Stimulated activated CD4-positive, alpha-beta T cell treated with anti-CD3 and anti-CD28 coated beads, Interleukin-1b, Interleukin-23, amount 100 ng/mL, for 1 hour (primary cell): ENCODE measurements at places on chromosomes 2 and 18.

DNA sequence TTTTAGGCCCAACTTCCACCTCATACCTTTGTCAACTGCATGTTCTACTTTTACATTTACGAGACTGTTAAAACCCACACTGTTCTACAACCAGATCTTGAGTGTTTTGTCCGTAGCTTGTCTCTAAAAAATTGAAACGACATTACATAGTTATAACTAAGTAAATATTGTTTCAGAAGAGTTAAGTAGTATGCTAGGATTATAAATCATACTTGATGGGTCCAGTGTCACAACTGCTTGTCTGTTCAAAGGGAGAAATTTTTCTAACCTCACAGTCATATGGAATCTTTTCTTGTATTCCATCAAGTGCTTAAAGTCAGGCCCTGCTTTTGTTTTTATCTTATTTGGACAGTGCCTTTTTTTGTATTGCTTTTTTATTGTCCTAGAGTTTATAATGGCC is 4.3 kb downstream of the GMCL1 start:
- no peak for DNase-seq

DNA sequence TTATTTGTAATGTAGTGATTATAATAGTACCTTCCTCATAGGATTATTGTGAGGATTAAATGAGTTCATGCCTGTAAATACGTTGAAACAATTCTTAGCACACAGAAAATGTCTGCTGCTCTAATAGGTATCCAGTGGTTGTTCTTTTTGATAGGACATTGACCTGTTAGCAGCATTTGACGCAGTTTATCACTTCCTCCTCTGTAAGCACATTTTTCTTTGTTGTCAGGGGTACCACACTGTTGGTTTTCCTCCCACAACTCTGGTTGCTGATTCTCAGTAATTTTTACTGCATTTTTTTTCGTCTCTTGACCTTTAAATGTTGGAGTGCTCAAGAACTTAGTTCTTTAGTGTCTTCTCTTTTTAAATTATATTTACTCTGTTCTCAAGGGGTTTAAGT is 15.4 kb downstream of the PPM1B start:
- no peak for DNase-seq

GRCh38 chr2:236633775-236634560 is 64.3 kb downstream of the ACKR3 start:
- DNase-seq = no peak

DNA sequence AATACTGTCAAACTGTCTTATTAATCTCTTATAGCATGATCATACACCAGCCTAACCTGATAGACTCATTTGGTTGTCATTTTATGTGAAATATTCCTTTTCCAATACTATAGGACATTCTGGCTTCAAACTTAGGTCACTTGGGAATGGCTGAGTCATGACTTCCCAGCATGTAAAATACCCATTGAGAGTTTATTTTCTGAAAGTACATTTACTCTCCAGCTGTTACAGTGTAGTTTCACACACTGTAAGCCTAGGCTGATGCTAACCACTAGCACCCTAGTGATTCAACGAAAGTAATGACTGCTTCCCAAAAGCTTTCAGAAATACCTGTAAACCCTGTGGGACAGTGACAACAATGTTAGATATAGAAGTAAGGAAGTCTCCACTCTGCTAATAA is 93.8 kb downstream of the FIGN start:
- DNase-seq = no peak

- DNase-seq = no peak
Measured at GRCh38 chr2:157470321-157470720, 26.4 kb upstream of the CYTIP start.

- no peak for DNase-seq
Measured at GRCh38 chr2:120659275-120659977, 76.2 kb upstream of the GLI2 start.

- no peak for DNase-seq
Measured at GRCh38 chr18:44917216-44918141, 236.8 kb downstream of the SETBP1 start.

DNA sequence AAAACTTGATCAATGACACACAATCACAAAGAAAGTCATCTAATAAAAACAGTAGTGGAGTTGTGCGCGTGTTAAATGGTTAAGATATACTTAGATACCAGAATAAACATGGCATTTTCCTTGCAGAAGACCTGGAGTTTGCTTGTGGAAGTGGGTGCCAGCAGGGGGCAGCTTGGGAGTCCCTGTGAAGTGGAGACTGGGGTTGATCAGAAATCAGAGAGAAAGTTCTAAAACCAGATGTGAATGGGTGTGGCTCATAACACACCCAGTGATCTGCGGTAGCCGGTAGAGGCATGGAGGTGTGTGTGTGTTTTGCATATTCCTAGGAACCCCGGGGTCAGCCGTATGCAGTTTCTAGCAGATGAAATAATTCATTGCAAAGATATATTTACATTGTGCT is 300.1 kb upstream of the TRIB2 start:
- DNase-seq = peak; percentile 21

- DNase-seq = no peak
Measured at GRCh38 chr2:218961651-218962570, 2.4 kb downstream of the CDK5R2 start.

DNA sequence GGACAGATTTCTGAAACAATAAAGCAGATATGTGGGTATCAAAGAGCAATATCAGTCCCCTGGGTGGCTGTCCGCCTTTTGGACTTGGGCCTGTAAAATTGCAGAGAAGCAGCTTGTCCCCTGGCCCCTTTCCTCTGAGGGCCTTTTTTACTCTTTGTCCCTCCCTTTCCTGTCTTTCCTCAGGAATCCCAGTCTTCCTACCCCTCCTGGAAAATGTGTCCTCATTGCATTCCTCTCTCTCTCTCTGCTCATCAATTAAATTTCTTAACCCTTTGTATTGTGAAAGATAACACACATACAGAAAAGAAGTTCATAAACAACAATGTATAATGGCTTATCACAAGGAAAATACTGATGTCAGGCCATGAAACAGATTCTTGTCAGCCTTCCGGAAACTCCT is 3.0 kb upstream of the GRB14 start:
- DNase-seq = no peak

DNA sequence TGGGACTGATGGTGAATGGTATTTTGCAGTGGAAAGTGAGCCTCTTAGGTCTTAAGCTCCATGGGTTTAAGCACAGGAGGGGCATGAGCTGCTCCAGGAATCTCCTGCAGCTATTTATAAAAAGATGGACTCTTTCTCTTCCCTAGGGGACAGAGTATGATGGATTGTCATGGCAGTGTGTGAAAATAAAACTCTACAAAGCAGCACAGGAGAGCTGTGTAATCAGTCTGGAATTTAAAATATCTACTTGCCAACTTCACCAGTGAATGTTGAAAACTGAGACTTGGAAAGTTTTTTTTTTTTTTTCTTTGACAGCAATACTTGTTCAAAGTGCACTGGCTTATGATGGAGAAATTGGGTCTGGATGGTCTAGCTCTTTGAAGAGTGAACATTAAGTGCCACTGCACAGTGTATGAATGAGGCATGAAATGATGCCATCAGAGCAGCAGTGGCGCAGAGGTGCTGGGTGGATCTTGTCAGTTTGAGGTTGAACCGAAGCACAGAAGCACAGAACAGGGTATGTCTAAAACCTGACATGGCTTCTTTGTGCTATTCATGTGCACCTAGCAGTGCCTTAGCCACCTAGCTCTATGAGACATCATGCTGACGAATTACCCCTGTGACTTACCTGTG is 245.4 kb downstream of the PTPRM start:
- DNase-seq = no peak

DNA sequence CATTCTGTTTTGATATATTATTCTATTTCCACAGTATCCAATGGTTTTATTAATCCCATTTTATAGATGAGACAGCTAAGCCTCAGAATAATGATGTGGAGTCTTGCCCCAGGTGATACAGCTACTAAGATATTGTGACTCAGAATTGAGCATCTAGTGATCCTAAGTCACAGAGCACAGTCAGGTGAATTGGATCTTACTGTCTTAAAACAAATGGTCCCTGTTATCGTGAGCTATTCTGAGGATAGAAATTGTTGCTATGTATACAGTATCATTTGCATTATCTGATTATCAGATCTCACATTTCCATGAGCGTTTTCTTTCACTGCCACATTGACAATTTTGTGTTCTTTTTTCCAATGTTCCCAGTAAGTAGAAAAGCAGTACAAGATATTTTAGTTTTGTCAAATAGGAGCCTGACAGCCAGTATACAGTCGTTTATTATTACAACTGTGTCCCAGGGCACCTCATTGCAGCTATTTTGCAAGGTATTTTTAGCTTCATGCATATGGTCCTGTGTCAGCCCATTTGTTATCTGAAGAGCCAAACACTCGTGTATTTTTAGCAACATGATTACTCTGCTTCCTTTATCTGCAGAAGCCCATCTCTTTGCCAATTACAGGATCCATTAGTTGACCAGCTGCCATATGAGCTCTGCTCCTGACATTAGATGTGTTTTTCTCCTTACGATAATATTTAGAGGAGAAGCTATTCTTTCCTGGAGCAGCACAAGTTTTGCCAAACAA is 25.1 kb upstream of the SGPP2 start:
- DNase-seq = no peak

GRCh38 chr2:217055624-217056023 is 195.8 kb upstream of the TNP1 start:
- DNase-seq = no peak

GRCh38 chr2:40364151-40364874 is 87.6 kb downstream of the SLC8A1 start:
- DNase-seq = no peak

- no peak for DNase-seq
Measured at GRCh38 chr2:160353166-160353565, 140.4 kb downstream of the RBMS1 start.

- no peak for DNase-seq
Measured at GRCh38 chr2:151325581-151326095, 31.8 kb upstream of the TNFAIP6 start.

- no peak for DNase-seq
Measured at GRCh38 chr2:118730405-118730804, 117.0 kb downstream of the EN1 start.

- DNase-seq = no peak
Measured at GRCh38 chr2:235563056-235563910, 69.4 kb downstream of the AGAP1 start.

DNA sequence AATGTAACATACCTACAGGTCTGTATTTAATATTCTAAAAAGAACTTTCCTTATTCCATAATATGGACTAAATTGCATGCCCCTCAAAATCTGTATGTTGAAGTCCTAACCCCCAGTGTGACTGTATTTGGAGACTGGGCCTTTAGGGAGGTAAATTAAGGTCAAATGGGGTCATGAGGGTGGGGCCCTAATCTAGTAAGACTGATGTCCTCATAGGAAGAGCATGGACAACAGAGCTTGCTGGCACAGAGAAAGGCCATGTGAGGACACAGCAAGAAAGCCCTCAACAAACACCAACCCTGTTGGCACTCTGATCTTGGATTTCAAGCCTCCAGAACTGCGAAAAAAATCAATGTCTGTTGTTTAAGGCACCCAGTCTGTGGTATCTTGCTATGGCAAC is 18.6 kb downstream of the SF3B1 start:
- DNase-seq = no peak

DNA sequence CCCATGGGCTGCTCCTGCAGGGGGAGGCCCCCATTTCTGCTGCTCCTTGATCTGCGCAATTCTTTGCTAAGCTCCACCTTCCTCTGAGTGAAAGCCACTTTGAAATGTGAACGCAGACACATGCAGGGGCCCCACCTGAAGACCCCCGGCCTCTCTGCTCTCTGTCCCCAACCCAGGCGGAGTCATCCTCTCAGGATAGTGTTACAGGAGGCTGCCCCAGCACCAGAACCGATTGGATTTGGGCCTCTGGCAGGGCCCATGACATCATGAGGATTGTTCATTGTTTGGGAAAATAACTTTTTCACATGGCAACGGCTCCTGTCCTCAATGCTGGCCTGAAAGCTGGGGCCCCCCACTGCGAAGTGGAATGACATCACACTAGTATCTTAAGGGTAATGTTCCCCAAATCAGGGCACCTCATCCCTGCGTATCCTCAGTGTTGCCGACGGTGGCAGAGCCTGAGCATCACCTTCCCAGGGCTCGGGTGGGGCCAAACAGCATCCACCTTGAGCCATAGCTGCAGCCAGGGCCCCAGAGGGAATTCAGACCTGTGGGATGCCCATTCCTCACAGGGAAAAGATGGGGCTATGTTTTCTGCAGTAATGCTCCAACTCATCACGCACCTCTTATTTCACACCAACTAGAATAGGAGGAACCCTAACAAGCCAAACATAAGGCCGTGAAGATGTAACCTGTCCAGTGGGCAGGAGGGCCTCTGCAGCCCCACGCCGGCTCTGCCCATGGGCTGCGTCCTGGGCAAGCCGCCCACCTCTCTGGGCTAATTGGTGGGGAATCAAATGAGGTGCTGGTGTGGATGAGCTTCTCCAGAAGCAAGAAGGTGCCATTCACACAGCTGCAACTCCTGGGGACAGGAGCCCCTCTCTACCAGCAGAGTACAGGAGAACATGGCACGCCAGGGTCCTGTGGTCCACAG is 2.7 kb upstream of the ERFE start:
- no peak for DNase-seq

DNA sequence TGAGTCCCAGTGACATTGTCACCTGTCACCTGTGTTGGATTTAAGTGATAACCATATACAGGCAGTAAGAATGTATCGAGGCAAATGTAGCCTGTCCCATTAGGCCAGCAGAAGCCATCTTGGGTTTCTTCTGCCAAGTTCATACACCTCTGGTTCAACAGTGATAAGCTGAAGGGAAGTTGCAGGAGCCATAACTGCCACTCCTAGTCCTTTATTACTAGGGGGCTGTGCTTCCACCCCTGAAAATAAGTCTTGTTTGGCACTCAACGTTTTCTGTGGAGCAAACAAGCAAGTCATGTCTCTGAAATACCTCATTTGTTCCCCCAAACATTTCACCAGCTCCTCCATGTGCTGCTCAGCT is 58.1 kb upstream of the ALPP start:
- DNase-seq = no peak

- no peak for DNase-seq
Measured at GRCh38 chr2:186554850-186555671, 34.8 kb upstream of the ITGAV start.

- DNase-seq = no peak
Measured at GRCh38 chr2:137348301-137348700, 583.0 kb downstream of the THSD7B start.

- no peak for DNase-seq
Measured at GRCh38 chr2:10180229-10180628, 57.7 kb downstream of the RRM2 start.

GRCh38 chr18:58856881-58857280 is 7.8 kb upstream of the ZNF532 start:
- no peak for DNase-seq

- no peak for DNase-seq
Measured at GRCh38 chr2:175984846-175985245, 17.2 kb downstream of the LNPK start.

DNA sequence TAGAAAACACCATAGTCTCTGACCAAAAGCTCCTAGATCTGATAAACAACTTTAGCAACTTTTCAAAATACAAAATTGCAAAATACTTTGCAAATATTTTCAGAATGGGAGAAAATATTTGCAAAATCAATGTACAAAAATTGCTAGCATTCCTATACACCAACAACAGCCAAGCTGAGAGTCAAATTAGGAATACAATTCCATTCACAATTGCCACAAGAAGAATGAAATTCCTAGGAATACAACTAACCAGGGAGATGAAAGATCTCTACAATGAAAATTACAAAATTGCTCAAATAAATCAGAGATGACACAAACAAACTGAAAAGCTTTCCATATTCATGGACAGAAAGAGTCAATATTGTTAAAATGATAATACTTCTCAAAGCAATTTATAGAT is 327.0 kb upstream of the ZC3H15 start:
- DNase-seq = no peak

GRCh38 chr2:85129861-85130260 is 3.3 kb upstream of the TCF7L1 start:
- DNase-seq = no peak
